ENCODE measurements at places on chromosomes 7 and 10.

GRCh38 chr10:62183857-62184795 lies 84.5 kb downstream of the RTKN2 start:
- no peak for DNase-seq

- DNase-seq = no peak
Observed at GRCh38 chr7:111662386-111662785, 100.1 kb upstream of the IMMP2L start.

GRCh38 chr7:157722137-157723060 lies 385.6 kb downstream of the DNAJB6 start:
- DNase-seq = no peak

DNA sequence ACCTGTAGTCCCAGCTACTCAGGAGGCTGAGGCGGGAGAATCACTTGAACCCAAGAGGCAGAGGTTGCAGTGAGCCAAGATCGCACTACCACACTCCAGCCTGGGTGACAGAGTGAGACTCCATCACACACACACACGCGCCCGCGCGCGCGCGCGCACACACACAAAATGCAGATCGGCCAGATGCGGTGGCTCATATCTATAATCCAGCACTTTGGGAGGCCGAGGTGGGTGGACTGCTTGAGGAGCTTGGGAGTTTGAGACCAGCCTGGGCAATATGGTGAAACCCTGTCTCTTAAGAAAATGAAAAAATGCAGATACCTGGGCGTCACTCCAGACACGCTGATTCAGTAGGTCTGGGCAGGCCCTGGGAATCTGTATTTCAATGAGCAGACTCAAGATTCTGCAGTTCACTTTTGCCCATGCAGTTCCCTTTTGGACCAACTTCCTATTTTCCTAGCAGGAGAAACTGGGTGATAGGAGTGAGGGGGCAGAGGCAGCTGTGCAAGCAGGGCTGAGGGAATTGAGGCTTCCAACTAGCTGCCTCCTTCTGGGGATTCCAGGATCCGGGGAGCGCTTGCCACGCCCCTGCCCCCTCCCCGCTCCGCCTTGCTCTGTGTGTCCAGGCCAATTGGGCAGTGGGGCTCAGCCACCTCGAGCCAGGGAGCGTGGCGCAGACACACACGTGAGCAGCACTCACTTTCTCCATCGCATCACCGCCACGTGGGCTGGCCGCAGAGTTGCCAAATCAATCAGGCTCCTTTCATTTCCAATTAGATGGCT lies 173.6 kb downstream of the SH3PXD2A start:
- no peak for DNase-seq

DNA sequence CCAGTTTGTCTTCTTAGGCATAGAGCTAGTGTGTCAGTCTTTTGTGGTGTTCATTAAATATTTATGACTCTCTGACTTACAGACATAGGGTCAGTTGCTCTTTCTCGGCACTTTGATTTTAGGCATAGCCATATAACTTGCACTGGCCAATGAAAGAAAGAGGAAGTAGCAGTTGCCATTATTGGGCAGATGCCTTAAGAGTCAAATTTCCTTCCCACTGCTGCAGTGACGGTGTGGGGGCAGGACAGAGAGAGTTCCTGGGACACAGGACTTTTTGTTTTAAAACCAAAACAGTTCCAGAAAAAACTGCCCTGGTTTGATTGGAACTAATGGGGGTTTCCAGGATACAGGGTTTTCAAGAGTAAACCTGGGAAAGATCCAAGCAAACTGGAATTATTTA lies 60.2 kb upstream of the PHF14 start:
- no peak for DNase-seq

DNA sequence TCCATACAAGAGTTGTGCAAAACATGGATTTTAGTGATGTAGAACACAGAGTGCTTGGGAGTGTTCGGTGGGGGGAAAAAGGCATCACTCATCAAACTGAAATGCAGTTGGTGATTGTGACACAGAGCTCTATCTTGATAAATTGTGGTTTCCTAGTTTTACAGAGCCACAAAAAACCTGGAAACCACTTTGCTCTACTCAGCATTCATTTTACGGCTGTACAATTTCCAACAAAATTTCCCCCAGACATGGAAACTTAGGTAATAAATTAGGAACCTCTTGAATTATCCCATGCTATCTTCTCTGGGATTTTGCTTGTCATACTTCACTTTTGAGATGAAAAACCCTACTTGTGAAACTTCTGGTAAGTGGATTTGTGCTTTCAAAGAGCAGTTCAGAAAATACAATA lies 614.9 kb upstream of the FZD8 start:
- no peak for DNase-seq

GRCh38 chr10:76559892-76560220 lies 1077.8 kb downstream of the KCNMA1 start:
- no peak for DNase-seq

DNA sequence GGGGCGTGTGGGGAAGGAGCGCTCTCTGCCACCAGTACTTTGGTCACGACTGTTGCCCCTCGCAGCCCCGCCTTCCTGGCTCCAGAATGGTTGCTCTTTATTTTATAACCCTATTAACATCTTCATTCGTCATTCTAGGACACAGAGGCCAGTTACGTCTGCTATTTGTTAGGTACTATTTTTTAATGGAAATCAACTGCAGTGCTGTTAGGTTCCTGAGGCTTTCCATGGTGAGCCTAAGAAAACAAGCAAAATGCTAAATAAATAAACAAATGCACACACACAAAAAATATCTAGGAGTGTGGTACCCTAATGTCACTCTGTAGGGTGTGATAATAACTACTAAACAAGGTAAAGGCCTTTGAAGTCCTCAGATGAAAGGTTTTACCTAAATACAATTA lies 71.1 kb downstream of the SLC37A3 start:
- no peak for DNase-seq

DNA sequence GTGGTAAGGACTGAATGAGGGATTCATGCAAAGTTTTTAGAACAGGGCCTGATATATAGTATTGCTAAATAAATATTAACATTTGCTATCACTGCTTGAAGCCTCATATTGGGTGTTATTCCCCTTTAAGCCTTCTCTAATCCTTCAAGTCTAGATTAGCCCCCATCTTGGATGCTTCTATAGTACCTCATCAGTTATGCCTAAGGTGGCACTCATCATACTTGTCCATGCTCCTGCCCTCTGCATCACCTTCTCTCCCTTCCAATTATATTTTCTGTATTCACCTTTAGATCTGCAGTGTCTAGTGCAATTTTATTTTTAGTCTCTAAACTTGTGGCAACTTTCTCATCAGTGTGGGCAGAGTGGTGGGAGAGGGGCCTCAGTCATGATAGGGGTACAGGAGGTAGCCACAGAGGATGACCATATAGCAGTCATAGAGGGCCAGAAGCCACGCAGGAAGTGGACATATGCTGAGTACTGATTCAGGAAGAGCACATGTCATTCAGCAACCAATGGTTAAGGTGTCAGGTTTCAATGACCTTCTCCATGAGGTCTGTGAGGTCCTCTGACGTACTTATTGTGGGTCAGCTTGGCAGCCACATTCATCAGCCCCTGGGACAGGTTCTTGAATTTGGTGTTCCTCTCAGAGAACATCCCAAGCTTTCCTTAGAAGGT lies 2.5 kb downstream of the ENTPD1 start:
- DNase-seq = no peak

DNA sequence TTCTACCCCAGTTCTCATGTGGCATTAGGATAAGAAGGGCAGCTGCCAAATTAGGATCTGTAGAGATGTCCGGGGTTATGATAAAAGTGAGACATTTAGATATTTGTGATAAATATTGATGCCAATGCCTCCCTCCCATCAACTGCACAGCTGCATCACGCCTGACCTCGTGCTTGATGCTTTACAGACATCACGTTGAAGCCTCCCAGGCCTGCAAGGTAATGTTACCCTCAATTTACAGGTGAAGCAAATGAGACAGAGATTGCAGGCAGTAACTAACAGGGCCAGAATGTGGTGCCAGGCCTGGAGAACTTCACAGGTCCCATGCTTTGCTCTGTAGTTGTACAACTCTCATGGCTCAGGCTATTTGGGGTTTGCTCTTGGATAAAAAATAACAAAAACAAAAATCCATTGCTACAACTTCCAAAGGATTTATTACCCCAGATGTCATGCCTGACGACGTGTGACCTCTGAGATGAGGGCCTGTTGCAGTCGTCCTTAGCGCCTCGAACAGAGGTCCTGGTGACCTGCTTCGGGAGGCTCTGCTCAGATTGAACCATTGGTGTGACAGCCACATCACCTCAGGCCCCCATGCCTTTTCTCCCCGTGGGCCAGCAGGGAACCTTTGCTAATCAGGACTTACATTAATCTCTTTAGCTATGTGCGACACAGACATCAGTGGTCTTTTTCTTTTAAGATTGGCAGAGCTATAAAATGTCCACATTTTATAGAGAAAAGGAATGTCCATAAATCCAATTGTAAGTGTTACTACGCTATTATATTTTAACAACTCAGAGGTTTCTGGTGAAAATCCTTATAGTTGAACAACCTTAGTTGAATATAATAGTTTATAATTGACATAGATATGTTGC lies 169.3 kb downstream of the ADAM12 start:
- DNase-seq = no peak

GRCh38 chr10:8043569-8044306 lies 10.8 kb upstream of the GATA3 start:
- peak; percentile 87 for DNase-seq

DNA sequence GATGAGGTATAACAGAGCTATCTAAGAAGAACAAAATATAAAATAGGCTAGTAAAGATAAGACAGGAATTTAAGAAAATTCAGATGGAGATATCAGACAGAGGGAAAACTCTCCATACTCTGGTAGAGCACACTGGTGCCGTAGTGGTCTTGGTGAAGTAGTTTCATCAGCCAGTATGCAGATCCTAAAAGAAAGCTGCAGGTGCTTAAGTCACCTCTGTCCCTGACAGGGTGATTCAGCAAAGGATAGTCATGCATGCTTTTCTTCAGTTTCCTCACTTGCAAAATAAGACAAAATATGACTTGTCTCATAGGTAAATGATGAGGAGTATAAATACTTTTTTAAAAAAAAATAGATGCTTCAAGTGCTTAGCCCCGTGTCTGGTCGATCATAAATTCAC lies 794.9 kb downstream of the TNS3 start:
- peak; percentile 15 for DNase-seq

DNA sequence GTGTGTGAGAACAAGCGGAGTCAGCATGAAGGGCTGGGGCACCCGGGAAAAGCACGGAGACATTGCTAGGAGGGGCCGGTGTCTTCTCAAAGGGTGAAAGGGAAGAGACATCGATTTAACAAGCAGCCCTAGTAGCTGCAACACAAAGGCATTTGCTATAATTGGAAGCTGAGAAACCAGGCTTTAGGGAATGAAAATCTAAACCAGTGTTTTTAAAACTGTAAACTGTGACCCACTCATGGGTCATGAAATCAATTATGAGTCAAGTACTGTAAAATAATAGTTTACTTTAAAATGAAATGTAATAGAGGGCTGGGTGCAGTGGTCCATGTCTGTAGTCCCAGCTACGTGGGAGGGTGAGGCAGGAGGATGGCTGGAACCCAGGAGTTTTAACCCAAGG lies 128.7 kb upstream of the RHEB start:
- DNase-seq = no peak

GRCh38 chr7:27143023-27143949 lies at the start of gene HOXA5:
HOXA5 (minus strand) TSS chr7:27143681; CDS start chr7:27143607, 74 bp downstream.
- DNase-seq = peak; percentile 92

- no peak for DNase-seq
Observed at GRCh38 chr7:127322351-127322750, 69.6 kb upstream of the GRM8 start.

DNA sequence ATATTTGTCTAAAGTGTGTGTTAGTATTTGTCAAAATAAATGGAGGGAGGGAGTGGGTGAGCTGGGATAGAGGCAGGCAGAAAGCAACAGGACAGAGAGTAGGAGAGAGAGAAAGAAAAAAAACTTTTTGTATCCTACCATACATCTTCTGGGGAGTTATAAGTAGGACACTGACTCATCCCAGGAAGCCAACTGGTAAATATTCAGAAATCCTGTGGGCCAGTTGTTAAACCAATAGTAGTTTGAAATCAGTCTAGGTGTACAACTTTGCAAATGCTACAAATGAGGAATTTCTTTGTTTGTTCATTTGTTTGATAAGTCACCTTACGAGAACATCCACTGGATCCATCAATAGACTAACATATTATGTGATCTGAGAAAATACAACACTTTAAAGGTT lies 980.9 kb downstream of the GATA3 start:
- no peak for DNase-seq

- DNase-seq = no peak
Observed at GRCh38 chr10:93454146-93454545, 28.0 kb downstream of the MYOF start.

DNA sequence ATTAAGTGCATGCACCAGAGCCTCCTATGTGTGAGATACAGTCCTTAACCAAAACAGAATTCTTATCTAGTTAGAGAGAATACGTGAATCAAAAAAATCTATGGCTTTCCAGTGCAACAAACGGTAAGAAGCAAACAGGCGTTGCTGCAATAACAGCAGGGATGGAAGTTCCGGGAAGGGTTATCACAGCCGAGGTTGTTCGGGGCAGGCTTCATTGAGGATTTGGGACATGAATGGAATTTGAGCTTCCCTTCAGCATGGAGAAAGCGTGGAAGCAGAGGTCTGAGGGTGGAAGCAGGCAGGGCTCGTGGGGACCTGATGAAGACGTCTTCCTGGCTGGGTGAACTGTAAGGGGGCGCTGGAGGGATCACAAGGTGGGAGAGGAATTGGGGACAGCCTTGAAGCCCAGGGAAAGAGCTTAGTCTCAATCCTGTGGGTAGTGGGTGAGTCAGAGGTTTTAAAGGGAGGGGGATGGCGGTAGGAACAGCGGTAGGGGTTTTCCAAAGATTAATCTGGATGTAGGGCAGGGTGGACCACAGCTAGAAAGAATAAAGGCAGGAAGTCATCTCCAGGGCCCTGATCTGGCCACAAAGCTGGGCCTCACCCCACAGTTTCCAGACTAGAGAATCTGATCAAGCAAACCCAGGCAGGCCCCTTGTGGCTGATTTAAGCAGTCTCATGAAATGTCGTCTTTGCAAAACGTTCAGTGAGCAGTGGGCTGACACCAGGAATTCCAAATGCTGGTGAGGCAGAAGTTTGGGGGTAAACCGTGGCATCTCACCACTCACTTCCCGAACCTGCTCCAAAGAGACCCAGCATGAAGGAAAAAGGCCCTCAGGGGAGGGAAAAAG lies 65.1 kb downstream of the CALML3 start:
- DNase-seq = no peak

DNA sequence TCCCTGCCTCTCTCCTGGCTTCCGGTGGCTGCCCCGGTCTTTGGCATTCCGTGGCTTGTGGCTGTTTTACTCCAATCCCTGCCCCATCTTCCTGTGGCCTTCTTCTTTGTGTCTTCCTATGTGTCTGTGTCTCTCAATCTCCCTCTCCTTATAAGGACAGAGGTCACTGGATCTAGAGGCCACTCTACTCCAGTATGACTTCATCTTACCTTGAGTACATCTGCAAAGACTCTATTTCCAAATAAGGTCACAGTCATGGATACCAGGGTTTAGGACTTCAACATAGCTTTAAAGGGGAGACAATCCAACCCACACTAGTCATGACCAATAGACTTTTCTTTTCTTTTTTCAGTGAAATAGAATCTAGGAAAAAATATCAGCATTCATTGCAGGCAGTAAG lies 153.3 kb upstream of the INSYN2A start:
- peak; percentile 46 for DNase-seq

DNA sequence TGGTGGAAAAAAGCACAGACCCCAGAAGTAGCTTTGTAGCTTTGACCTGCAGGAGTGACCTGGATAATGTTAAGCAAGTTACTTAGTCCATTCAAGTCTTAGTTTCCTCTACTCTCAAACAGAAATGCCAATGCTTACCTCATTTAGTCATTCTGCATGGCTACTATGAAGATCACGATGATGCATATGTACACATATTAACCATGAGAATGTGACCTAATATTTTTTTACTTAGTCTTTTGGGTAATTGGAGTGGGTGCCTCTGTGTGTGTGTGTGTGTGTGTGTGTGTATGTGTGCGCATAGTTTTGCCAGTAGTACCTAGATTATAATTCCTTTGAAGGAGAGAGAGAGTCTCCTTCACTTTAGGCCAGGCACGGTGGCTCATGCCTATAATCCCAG lies 95.8 kb downstream of the NRP1 start:
- no peak for DNase-seq
